Islet precursor cell (in vitro differentiated cells): ENCODE measurements at places on chromosomes 4 and X.

DNA sequence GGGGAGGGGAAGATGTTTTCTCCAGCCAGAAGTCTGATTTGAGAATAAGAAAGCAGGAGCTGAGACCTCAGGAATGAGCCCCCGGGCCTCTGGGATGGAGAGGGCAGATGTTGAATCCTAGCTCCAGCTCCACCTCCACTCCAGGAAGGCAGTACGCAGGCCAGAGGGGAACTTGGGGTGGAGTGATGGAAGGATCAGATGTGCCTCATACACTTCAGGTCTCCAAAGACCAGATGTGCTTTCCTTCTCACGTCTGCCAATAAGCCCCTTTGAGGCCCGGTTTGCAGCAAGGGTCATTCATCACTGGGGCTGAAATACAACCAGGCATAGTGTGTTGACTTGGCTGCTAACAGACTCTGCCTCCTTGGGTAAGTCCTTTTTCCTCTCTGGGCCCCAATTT is 28.1 kb downstream of the STARD8 start:
- no peak for DNase-seq

- DNase-seq = no peak
These were observed 338.4 kb upstream of the GNPDA2 start for GRCh38 chr4:45064741-45065140.

GRCh38 chr4:175810073-175810730 is 1.9 kb downstream of the GPM6A start:
- DNase-seq = no peak

DNA sequence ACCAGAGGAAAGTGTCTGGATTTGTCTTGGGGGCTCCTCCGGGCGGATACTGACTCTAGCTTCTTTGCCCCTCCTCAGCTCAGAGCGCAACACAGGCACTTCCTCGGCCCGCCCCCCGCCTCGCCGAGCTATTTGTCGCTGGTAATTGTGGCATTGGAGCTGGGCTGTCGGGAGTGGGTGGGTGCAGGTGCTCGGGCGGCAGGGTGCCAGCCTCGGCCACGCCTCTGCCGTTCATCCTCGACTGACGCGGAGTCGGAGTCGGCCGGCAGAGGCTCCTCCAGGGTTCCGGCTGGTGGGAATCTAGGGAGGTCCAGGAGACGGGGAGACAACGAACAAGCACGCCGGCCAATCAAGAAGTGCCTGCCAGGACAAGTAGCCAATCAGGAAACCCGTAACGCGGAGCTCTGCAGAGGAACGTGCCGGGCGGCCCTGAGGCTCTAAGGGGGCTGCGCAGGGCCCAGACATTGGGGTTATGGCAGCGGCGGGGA is 3.9 kb upstream of the SYN1 start:
- DNase-seq = peak; percentile 90

DNA sequence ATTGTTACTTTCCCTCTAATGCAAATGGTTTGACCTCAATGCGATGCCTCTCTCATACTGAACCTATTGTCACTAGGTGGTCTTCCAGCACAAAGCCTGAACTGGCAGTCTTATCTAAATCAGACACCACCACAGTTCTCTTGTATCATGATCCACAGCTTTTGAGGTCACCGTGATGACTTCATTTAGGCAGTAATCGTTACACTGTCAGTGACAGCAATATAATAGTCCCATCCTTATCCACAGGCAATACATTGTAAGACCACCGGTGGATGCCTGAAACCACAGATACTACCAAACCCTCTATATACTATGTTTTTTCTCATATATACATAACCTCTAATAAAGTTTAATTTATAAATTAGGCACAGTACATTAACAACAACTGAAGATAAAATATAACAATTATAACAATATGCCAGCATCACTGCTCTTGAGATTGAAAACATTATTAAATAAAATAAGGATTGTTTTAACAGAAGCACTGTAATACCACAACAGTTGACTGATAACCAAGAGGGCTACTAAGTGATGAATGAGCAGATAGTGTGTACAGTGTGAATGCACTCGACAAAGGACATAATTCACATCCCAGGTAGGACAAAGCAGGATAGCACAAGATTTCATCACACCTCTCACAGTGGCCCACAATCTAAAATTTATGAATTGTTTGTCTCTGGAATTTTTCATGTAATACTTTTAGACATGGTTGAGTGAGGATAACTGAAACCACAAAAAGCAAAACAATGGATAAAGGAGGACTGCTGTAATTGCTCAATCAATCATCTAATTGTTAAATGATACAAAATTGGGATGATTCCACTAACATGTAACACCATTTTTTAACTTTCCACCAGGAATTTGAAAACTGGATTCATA is 419.4 kb downstream of the CENPC start:
- no peak for DNase-seq

- DNase-seq = no peak
These were observed 172.7 kb upstream of the LNX1 start for GRCh38 chr4:53763813-53764597.

DNA sequence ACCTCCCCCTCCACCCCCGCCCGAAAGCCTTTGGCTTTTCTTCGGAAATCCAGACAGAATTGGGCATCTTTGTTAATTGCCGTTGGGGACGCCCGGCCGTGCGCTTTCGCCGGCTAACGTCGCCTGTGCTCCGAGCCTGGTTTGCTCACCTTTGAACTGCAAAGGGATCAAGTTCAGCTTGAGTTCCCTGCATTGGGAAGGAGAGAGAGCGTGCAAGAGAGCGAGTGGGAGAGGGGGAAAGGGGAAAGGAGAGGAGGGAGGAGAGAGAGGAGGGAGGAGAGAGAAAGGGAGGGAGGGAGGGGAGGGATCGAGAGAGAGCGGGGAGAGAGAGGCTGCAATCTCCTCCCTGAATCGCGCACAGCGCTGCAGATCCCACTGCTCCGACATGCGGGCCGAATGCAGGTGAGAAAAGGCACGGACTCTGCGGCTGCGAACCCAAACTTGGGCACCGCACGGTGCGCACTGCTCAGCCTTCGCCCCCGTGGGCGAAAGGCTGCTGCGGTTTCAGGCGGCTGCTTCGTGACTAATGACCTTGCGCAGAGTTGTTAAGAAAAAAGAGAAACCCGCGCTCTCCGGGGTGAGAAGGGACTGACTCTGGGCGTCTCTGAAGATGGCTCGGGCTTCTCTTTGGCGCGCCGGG is at the start of gene PCDH7:
Gene PCDH7 (plus strand): TSS at position 349 of the 640 bp plus-strand sequence. CDS start 1,054 bp downstream, outside the sequence.
- peak; percentile 75 for DNase-seq

DNA sequence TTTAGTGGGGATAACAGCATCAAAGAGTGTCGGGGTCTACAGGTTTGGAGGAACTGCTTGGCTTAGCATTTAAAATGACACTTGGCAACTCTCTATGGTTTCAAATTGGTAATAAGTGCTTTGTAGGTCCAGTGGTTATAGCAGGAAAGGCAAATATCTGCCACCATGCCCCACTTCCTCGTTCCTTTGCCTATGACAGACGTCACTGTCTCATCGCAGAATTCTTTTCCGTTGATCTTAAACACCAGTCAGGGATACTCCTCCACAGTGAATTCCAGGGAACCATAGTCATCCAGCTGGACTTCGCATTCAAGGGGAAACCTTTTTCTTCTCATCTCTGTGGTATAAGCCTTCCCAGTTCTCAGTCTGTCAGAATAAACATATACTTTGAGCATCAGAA is 319.1 kb downstream of the GPAT3 start:
- peak; percentile 85 for DNase-seq

- DNase-seq = peak; percentile 80
These were observed 54.0 kb upstream of the ZCCHC13 start for GRCh38 chrX:74249963-74250362.

DNA sequence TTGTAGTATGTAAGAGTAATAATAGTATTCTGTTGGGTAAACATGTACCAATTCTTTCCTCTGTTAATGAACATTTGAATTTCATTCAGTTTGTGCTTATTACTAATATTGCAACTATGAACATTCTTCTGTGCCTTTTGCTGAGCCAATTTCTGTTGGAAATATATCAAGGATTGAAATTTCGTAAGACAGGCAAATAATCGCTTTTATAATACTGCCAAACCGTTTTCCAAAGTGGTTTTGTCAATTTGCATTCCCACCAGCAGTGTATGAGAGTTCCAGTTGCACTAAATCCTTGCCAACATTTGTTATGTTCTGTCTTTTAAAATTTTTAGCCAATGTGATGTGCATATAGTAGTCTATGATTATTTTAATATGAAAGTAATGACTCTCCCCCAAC is 38.6 kb downstream of the MAGEB17 start:
- DNase-seq = no peak

- no peak for DNase-seq
These were observed 276.0 kb downstream of the FBXW7 start for GRCh38 chr4:152259866-152260265.

GRCh38 chr4:48446642-48447041 is 36.5 kb upstream of the SLC10A4 start:
- no peak for DNase-seq

- DNase-seq = no peak
These were observed 730 bp downstream of the VBP1 start for GRCh38 chrX:155216940-155217440.

DNA sequence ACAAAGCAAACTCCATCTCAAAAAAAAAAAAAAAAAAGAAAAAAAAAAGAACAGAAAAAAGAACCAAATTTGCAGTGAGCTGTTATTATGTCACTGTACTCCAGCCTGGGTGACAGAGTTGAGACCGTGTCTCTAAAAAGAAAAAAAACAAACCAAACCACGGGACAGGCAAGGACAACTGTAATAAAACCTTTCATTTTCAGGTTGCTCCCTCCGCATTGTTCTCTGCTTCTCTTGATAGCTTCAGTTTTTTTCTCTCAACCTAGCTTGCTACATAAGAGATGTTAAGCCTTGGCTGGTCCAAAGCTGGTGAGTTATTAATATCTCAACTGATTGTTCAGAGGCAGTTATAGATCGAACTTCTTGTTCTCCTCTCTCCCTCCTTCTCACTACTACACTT is 23.1 kb upstream of the ELF2 start:
- no peak for DNase-seq

GRCh38 chrX:150770623-150771022 is 77.4 kb downstream of the MTMR1 start:
- DNase-seq = peak; percentile 46

DNA sequence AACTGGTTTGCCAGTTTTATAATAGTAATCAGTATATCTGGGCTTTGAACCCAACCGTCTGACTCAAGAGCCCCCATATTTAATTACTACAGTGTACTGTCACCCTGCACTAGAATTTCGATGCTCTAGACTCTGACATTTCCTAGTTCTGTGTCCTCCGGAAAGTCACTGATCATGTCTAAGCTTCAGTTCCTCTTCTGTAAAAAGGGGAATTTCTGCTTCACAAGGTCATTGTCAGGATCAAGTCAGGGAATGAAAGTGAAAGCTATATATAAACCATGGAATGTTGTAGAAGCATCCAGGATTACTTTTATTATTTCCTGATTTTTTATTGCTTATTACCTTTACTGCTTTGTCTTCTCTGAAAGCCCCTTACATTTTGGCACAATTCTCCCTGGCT is 4.0 kb upstream of the KCNIP4 start:
- no peak for DNase-seq

GRCh38 chrX:96394598-96394997 is 290.0 kb upstream of the DIAPH2 start:
- peak; percentile 84 for DNase-seq

DNA sequence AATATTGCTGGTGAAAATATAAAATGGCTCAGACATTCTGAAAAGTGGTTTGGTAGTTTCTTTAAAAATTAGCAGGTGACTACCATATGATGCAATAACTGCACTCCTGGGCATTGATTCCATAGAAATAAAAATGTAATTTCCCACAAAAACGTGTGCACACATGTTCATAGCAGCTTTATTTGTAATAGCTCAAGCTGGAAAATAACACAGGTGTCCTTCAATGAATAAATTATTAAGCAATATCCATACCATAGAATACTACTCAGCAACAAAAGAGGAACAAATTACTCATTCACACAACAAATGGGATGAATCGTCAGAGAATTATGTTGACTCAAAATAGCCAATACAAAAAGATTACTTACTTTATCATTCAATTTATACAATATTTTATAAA is 893.7 kb upstream of the SLIT2 start:
- DNase-seq = no peak

DNA sequence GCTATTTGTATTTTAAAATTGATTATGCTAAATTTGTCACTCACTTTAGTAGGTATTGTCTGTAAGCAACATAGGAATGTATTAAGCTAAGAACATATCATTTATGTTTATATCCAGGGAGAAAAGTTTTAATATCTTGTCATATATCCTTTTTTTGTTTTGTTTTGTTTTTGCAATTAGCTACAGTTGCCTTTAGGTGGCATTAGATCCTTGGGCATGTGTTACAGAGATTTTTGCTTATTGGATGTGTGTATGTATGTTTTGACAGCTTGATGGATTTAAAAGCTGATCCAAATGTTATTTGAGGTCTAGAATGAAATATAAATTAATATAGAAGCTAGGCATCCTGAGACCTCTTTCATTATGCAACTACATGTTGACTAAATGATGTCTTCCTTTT is 36.1 kb upstream of the OTUD4 start:
- DNase-seq = no peak

- no peak for DNase-seq
These were observed 198.1 kb upstream of the PUDP start for GRCh38 chrX:7346021-7346420.

DNA sequence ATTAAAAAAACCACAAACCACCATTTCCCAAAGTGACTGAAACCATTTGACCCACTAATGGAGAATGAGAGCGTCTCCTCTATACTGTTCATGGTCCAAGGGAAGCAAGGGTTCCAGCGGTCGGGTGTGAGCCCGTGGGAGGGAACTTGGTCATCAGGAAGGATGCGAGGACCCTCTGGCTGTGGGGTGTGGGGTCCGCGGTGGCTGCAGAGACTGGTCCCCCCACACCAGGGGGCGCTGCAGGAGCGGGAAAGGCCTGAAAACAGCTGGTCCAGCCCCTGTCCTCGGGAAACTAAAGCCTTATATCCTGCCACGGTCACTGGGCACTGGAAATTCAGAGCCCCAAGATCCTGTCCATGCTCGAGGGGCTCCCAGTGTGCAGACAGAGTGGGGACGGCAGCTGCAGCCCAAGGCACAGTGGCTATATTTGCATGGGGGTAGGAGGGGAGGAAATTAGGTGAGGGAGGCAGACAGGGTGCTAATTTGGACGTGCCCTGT is 4.3 kb downstream of the BLOC1S4 start:
- DNase-seq = peak; percentile 88

DNA sequence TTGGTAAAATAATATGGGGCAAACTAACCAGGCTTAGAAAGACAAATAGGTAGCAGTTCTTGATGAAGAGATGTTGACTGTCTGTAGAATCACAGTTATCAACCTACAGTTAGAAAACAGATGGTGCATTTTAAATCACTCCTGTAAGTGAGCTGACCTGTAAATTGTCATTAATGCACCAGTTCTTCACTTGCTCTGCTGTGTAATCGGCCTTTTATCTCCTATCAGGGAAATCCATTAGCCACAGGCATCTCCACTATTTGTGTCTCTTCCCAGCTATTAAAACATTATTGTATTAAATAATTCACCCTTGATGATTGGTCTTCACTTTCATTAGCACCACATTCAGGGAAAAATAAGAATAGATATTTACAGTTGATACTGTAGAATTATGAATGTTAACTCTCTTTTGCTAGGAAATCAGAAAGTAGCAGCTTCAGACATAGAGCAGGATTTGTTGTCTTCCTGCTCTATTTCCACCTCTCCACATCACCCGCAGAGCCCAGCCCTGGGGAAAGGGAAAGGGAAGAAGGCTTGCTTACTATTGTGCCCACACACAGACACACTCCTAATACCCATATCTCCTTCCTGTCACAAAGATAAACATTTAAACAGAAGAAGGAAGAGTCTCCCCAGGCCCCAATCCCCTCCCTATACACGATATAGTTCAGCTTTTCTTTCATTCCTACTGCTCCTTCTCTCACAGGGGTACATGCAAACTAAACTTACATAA is 97.1 kb downstream of the REELD1 start:
- no peak for DNase-seq

GRCh38 chrX:2685886-2686285 is 5.2 kb upstream of the CD99 start:
- no peak for DNase-seq
